ENCODE measurements at places on chromosomes 3 and 15. TPM values are rescaled to one million over a fixed set of nuclear protein-coding genes. Genes with fewer than 3 reads are reported as not detected.

DNA sequence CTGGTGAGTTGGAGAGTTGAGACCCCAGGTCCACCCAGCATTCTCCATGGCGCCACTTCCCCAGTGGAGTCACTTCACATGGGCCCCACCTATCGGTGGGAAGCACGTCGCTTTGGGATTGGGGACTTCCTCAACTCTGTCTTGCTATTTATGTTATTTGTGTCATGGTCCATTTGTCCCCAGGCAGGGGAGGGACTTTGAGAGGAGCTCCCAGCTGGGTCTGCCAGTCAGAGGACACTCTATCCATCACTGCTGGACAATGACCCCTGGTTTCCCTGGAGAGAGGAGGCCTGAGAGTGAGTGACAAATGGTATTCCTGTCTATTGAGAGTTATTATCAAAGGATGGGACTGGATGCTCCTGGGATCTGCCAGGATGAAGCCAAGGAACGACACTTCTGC is 127.6 kb downstream of the RAB11A start:
- no peak for DNase-seq

DNA sequence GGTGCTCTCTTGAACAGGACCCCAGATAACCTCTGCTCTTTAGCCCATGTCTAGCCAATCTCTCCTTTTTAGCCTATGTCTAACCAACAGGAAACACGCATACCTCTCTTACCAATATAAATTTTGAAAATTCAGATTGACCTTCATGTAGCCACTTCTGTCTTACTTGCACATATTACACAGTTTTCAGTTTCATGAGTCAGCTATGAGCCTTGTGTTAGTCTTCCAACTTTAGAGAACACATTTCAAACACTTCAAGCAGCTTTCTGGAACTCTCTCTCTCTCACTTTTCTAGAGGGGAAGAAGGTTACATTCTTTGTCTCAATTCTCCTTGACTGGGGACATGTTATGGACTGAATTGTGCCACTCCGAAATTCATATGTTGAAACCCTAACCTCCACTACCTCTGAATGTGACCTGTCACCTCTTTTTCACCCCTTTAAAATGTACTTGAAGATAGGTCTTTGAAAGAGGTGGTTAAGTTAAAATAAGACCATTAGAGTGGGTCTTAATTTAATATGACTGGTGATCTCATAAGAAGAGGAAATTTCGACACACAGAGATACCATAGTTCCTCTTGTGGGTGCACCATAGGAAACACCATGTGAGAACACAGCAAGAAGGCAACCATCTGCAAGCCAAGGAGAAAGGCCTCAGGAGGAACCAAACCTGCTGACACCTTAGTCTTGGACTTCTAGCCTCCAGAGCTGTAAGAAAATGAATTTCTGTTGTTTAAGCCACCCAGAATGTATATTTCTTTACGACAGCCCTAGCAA is 480.3 kb upstream of the ALCAM start:
- no peak for DNase-seq

- no peak for DNase-seq
Observed at GRCh38 chr3:170813266-170813665, 56.7 kb downstream of the RPL22L1 start.

GRCh38 chr3:56758539-56758981 is 43.2 kb downstream of the ARHGEF3 start:
- DNase-seq: no peak

GRCh38 chr3:72309661-72310418 is 524.9 kb upstream of the PROK2 start:
- DNase-seq: no peak

DNA sequence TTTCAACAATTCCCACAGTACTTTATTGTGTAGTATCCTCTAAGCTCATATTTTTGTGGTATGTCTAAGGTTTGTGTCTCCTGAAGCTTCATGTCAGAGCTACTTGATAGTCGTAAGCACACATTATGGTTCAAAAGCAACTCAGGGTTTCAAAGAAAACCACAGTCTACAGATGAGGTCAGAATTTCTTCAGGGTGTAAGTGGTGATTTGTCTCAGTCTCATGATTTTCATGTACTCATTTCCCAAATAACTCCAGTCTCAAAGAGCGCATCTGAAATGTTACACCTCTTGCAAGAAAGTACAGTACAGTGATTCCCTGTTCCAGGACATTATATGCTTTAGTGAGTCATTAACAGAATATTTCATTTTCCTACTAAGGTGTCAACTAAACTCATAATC is 47.5 kb upstream of the SSR3 start:
- no peak for DNase-seq

DNA sequence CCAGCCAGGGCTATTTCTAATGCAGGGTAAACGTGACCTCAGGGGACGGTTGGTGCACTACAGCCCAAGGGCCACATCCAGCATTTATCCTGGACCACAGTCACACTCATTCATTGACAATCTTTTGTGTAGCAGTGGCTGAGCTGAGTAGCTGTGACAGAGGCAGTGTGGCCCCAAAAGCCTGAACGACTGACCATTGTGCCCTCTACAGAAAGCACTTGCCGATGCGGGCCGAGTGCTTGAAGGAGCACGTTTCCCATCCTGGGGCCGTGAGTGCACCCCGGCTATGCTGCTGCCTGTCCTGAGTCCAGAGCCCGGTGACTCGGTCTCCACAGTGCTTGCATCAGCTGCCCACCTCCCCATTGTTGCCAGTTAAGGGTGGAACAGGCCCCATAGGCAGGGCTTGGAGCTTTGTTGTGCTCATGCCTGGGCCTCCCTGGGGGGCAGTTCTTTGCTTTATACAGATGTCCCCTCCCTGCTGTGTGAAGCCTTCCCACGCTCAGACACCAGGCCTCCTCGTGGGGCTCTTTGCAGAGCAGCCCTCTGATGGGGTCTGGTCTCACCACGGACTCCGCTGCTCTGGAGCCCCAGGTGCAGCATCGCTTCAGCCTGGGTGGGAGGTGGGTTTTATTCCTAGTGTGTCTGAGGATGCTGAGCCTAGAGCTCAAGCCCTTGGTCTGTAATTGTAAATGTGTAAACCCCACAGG is 13.0 kb upstream of the SNRPA1 start:
- DNase-seq: no peak

- DNase-seq: no peak
Observed at GRCh38 chr15:92466834-92467233, 73.2 kb downstream of the ST8SIA2 start.

DNA sequence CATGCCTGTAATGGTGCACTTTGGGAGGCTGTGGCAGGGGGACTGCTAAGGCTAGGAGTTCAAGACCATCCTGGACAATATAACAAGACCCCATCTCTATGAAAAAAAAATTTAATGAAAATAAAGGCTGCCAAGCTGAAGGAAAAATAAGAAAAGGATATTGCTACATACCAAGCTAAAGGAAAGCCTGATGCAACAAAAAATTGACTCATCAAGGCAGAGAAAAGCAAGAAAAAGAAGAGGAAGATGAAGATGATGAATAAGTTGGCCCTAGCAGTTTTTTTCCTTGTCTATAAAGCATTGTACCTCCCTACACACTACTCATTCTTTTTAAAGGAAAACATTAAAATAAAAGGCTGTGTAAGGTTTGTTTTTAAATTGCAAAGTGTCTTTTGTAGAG is 441.9 kb upstream of the MDFIC2 start:
- DNase-seq: no peak

DNA sequence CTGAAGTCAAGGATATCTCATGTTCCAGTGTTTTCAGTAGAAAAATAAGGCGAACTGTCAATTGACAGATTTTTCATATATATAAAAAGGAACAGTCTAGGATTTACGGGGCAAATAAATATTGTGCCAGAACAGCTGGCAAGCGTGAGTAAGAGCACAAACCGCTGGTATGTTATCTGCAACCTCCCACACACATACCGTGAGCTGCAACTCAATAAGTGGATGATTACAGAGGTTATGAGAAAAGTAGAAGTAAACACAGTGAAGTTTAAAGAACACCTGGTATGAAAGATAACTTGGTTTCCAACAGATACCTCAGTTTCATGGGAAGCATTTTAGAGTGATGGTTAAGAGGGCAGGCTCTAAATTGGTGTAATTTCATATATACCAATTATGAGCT is 733.4 kb downstream of the TUSC7 start:
- DNase-seq: no peak

Gene TMEM89
- not detected for total RNA-seq

Gene GP9
- not detected for total RNA-seq

Gene TMEM266
- 0.10 TPM for total RNA-seq

Gene SLC6A1
- total RNA-seq: 0.62 TPM

Gene ALDH1A2
- 10.4 TPM for total RNA-seq

Gene IL17RE
- 0.45 TPM for total RNA-seq

Gene CPOX
- 12.1 TPM for total RNA-seq

Gene SLC22A14
- total RNA-seq: not detected

All from left ventricle myocardium superior (tissue), 1 donor.